ENCODE measurements at places on chromosomes 6 and 20. TPM values are rescaled to one million over a fixed set of nuclear protein-coding genes. Genes with fewer than 3 reads are reported as not detected.
A peak's percentile ranks its signal among the peaks of the same experiment; 100 is the strongest.

DNA sequence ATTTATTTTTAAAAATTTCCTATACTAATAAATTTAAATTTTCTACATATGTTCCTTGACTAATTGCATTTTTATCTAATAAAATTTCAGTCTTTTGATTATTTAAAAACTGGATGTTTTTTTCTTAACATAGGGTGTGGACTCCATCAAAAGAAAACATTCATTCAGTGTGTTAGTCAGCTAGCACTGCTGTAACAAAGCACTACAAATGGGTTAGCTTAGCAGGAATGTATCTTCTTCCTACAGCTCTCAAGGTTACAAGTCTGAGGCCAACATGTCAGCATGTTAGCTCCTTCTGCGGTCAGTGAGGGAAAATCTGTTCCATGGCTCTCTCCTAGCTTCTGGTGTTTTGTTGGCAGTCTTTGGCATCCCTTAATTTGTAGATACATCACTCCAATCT is 32.5 kb downstream of the FRK start:
- DNase-seq = no peak

DNA sequence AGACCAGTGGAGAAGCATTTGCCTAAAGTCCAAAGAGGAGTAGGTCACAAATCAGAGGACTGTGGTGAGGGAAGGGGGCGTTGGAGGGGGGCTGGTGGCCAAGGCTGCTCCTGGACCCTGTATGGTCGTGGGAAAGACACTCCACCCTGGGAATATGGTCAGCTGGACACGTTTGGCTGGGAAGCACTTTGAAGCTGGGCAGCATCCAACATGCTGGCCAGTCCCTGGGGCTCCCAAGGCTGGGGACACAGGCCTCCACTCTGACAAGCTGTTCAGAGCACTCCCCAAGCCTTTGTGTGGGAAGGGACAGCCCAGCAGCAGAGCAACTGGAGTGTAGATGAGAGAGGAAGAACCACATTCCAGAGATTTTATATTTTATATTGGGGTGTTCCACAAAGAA is 203.2 kb downstream of the ANKRD60 start:
- no peak for DNase-seq

DNA sequence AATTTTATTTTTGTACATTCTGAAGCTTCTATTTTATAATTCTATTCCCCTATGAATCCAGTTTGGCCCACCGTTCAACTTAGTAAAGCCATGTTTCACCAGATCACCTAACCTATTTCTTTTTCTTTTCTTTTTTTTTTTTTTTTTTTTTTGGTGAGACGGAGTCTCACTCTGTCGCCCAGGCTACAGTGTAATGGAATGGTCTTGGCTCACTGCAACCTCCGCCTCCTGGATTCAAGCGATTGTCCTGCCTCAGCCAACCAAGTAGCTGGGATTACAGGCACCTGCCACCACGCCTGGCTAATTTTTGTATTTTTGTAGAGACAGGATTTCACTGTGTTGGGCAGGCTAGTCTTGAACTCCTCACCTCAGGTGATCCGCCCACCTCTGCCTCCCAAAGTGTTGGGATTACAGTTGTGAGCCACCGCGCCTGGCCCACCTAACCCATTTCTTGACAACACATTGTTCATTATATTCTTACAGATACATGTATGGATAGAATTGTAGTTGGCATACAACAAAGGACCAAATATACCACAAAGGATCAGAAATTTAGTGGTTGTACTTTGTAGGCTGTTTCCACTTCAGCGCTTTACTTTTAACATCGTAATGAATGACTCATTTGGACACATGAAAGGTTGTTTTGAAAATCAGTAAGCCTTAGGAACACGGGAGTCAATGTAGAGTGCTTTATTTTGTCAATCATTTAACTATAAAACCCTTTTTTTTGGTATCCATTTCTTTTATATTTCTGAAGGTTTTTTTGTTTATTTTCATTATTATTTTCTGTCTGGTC is 63.2 kb downstream of the GJA1 start:
- DNase-seq = no peak

- DNase-seq = no peak
These were observed 475.3 kb upstream of the SOX4 start for GRCh38 chr6:21118216-21118780.

GRCh38 chr6:159989492-159990480 is 20.9 kb downstream of the IGF2R start:
- DNase-seq = no peak

DNA sequence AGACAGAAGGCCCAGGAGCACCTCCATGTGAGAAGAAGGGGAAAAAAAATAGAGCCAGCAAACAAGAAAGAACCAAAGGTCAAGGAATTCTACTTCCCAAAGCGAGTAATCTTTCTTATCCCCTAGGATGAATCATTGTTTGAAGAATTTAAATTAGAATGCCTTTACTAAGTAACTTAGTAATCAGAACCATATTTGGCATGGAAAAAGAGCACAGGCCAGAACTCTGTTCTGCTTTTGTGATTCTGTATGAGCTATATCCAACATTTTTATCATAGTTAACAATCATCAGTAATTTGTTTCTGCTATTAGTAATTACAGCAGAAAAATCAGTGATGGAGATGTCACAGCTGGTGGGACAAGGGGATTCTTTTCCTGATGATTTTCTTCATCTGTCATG is 228.8 kb upstream of the FAM83B start:
- DNase-seq = no peak

DNA sequence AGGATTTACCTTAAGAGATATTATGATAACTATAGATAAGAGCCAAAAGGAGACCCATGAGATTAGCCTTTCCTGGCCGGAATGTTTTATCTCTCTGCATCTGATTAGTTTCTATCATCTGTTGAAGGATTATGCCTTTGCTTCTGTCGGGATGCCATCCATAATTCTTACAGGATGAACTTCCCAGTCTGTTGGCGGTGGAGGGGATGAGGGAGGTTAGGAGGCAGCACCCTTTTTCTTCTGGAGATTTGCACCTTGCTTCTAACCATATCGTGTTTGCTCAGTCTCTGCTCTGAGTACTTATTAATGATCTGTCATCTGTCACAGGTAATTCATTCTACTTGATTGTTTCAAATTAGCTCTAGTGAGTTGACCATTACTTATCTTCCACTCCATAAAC is 292.1 kb downstream of the KHDC1L start:
- DNase-seq = no peak

GRCh38 chr6:96939007-96939805 is 14.7 kb downstream of the KLHL32 start:
- DNase-seq = no peak

GRCh38 chr6:147689398-147689797 is 180.9 kb downstream of the SAMD5 start:
- no peak for DNase-seq

DNA sequence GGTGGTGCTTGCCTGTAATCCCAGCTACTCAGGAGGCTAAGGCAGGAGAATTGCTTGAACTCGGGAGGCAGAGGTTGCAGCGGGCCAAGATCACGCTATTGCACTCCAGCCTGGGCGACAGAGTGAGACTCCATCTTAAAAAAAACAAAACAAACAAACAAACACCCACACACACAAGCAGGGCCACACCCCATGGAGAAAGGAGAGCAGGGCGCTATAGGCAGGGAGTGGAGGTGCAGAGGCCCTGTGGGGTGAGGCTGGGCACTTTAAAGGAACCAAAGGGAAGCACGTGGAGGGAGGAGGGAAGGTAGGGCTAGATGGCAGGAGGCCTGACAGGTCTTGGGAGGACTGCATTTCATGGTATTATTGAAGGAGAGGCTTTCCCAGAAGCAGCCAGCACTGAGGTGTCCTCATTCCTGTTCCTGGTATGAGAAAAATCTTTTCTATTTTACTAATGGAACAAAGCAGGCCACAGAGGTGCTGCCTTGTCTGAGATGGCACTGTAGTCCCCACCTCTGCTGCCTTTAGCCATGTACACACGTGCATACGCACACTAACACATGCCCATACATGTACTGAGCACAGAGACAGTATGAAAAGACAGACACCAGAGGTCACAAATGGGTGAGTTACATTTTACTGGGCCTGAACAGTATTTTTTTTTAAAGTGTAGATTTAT is 44.0 kb downstream of the BCAS4 start:
- DNase-seq = no peak

DNA sequence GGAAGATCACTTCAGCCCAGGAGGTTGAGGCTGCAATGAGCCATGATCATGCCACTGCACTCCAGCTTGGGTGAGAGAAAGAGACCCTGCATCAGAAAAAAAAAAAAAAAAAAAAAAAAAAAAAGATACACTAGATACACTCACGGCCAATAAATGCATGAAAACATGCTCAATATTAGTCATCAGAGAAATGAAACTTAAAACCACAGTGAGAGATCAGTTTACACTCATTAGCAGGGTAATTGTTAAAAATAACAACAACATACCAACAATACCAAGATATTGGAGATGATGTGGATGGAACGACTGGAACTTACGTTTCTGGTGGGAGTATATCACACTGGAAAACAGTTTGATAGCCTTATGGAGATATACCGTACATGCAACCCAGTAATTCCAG is 29.9 kb downstream of the HS3ST5 start:
- DNase-seq = no peak

- peak; percentile 81 for DNase-seq
These were observed at the start of gene HLA-A for GRCh38 chr6:29942275-29943052. Gene HLA-A, plus strand, starts transcription at chr6:29942532. Its CDS starts 22 bp downstream, at chr6:29942554.

DNA sequence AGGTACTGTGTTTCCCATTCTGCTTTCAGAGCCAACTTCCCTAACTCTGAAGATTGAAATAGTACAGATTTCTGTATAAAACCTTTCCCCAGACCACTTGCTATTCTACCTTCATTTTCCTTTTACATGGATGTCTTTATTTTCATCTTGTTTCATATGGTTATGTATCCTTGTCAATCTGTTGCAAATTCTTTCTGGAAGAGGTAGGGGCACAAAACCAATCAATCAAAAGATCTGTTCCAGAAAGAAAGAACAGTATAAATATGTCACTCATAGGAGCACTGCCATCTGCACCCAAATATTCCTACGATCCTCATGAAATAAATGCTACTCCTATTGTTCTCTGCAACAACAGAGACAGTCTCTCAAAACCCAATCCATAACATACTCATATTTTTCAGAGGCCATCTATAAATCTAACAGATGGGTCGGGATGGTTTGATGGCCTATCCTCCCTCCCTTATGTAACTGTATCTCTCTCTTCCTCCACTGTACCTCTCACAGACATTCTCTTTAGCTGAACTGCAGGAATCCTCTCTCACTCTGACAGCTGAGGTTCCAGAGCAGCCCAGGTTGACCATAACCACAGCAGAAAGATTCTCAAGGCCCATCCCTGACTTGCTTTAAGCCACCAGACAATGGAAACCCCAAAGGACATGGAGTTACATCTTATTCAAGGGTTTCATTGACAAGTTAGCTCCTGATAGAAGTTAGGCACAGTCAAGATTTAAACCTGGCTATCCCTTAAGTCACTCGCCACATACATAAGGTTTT is 112.8 kb downstream of the ZMYND8 start:
- no peak for DNase-seq

GRCh38 chr6:27532820-27533538 is 60.1 kb upstream of the ZNF184 start:
- no peak for DNase-seq

GRCh38 chr20:54115172-54115854 is 44.9 kb upstream of the BCAS1 start:
- DNase-seq = no peak

GRCh38 chr6:77447254-77447653 is 16.0 kb downstream of the HTR1B start:
- no peak for DNase-seq

DNA sequence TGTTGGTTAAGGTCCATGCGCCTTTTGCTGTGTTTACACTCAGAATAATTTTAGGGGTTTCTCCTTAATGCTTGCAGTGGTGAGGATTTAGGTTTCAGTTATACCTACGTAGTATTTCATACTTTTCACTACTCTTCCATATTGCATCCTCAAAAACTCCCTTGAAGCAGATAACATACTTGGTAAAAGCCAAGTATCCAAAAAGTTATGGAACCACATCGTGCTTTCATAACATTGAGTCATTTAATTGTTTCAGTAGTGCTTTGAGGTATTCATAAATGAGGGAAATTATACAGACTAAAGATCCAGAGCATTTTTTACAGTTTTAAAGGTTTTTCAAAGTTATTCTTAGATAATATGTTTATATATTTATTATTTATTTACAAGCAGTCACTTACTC is 4.0 kb upstream of the ATXN1 start:
- DNase-seq = no peak

GRCh38 chr6:18264219-18264922 is at the start of gene DEK:
Gene DEK, minus strand, starts transcription at chr6:18264530. Its CDS starts 543 bp downstream, at chr6:18263987.
- peak; percentile 79 for DNase-seq

The LRRC73 gene
- not detected for polyA plus RNA-seq

The CLPSL2 gene
- polyA plus RNA-seq = not detected

The SMOC2 gene
- polyA plus RNA-seq = not detected

The HLA-DPB1 gene
- polyA plus RNA-seq = 24.9 TPM

The ARHGAP18 gene
- polyA plus RNA-seq = 0.60 TPM

The DDX43 gene
- 0.38 TPM for polyA plus RNA-seq

The KIF3B gene
- polyA plus RNA-seq = 2.7 TPM

The LY6G6D gene
- not detected for polyA plus RNA-seq

The BPIFB4 gene
- not detected for polyA plus RNA-seq

The PRL gene
- not detected for polyA plus RNA-seq

The NTSR1 gene
- polyA plus RNA-seq = not detected

The RNF39 gene
- polyA plus RNA-seq = 0.33 TPM

The PPP1R16B gene
- 11.4 TPM for polyA plus RNA-seq

The FAM184A gene
- polyA plus RNA-seq = 3.1 TPM

All from naive thymus-derived CD4-positive, alpha-beta T cell (primary cell).